SK-N-SH treated with all-trans-retinoic acid at 6 μM for 48 hours (cell line): ENCODE measurements at places on chromosomes 16 and 17.

DNA sequence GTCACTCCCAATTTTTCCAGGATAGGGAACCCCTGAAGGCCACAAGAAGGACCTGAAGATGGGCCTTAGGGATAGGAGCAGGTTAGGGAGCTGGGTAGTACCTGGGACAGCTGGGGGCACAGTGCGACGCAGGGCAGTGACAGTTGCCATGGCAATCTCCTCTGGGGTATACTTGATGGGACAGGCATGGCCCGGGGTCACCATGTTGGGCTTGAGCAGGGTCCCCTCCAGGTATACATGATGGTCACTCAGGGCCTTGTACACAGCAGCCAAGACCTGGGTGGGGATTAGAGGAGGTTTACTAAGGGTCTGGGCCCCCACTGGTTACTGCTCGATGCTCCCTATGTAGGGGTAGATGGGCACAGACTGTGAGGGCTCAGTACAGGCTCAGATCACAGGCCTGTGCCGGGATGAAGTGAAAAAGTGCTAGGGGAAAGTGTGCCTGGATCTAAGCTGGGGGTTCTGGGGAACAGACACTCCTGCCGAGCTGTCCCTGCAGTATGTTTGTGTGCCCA, 2.7 kb downstream of the ALDOC start:
- ATAC-seq, result no peak

DNA sequence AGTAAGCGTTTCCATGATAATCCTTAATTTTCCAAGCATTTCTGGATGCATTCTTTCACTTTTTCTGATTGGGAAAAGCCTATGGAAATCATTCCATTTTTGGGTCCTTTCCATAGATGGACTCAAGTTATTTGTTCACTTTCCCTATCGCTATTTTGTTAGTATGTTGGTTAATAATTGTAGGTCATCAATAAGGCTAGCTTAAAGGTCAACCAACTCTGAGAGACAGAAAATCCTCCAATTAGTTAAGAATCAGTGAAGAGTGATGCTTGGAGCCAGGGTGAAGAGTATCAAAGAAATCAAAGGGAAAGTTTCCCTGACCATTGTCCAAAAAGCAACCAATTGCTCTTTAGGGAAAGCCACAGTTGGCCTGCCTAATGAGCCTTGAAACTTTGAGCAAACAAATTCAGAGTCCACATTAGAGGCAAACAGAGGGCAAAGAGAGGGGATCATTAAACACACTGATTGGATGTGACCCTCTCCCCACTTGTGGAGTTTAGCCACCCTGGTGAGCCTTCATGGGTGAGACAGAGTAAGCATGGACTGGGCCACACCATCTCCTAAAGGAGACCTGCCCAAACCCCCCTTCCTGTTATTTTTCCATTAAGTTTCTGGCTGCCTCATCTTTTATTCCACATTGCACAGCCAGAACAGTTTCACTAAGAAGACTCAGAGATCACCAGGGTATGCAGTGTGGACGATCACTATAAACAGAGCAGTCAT, 133.4 kb upstream of the DYNLRB2 start:
- no peak for ATAC-seq

- ATAC-seq, result peak; percentile 56
These were observed 32.7 kb downstream of the CDK5RAP3 start for GRCh38 chr17:48003417-48004151.

DNA sequence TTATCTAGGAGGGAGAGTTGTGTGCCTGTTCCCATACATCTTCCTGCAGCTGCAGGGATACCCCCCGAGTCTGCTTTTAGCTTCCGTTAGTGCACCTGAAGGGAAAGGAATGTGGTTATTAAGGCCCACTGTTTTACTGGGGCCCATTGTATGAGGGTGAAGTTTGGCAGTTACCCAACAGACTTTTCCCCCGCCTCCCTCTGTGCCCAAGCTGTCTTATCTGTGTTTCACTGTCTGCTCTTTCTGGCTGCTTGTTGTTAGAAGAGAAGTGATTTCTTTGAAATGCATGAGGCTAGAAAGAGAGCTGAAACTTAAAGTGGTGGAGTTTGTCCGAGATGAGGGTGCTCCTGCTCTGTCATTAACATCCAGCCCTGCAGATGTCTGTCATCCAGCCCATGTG, 7.4 kb upstream of the OR1A2 start:
- ATAC-seq, result no peak

- ATAC-seq, result no peak
These were observed 574 bp upstream of the TMEM106A start for GRCh38 chr17:43211123-43211479.

DNA sequence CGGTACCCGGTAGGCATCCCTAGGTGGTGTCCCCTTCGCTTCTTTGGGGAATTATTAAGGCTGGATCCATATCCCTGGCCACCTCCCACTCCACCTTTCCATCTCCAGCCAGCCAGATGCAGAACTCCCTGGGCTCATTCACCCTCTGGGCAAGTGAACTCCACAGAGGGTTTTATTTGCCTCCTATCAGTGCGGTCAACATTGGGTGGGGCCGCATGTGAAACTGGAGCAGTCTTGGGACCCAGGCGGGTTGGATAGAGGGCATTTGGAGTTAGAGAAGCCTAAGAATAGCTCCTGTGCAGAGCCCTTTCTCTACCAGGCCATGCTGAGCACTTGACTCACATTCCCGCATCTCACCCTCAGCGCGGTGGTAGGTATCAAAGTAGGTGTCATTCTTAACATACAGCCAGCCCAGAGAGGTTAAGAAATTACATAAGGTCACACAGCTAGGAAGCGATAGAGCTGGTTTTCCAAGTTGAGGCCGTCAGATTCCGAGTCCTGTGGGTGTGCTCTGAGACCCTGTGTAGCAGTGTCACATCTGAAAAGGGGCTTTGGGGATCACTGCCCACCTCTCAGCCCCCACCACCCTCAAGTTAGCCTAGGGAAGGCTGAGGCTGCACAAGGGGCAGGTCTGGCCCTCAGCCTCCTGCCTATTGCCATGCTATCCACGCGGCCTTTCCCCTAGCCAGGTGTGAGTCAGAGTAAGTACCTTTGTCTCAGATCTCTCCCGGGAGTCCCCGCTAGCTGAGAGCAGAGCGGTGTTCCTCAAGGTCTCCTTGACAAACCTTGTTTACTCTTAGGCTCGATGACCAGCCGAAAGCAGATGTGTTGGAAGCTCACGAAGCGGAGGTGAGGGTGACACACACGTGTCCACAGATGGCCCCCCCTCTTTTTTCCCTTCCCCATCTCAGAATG, 26.9 kb upstream of the LGALS9 start:
- ATAC-seq, result no peak

DNA sequence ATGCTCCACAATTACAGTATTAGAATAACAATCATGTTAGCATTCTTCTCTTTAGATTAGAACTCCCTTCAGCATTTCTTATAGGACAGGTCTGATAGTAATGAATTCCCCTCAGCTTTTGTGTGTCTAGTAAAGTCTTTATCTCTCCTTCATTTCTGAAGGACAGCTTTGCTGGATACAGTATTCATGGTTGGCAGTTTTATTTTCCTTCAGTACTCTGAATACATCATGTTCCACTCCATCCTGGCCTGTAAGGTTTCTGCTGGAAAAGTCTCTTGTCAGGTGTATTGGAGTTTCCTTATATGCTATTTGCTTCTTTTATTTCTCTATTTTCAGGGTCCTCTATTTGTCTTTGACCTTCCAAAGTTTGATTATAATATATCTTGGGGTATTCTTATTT, 4.0 kb upstream of the ABCA10 start:
- ATAC-seq, result no peak

- no peak for ATAC-seq
These were observed 204.5 kb upstream of the RPL38 start for GRCh38 chr17:73998653-73999645.

GRCh38 chr16:20647736-20648135, 49.7 kb downstream of the ACSM1 start:
- no peak for ATAC-seq

- no peak for ATAC-seq
These were observed 5.0 kb downstream of the TP53I13 start for GRCh38 chr17:29573558-29573869.

GRCh38 chr16:85768199-85768598, 17.3 kb upstream of the C16orf74 start:
- ATAC-seq, result no peak

- no peak for ATAC-seq
These were observed 27.2 kb upstream of the IL17C start for GRCh38 chr16:88610909-88611812.

DNA sequence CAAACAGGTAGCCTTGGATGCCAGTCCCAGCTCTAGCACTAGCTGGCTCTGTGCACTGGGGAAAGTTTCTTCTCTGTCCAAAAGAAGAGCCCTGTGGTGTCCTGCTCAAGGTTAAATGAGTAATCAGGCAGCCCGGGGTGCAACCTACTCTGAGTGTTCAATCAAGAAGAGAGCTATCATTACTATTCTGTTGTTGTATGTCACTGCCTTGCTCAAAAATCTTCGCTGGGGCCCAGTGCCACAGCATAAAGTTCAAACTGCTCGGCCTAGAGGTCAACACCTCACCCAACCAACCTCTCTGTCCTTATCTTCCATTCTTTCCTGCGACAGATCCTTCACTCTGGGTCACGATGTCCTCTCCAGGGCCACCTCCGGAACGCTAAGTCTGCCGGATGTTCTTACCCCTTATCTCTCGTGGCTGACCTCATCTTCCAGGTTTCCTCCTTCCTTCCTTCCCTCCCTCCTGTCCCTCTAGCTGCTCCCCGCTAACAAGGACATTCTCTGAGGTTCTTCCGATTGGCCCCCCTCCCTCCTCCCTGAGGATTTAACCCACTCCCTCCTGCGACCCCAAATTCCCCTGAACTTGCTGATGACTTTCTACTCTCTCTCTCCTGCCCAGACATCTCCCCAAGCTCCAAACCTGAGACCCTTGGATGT, 4.4 kb downstream of the FDXR start:
- ATAC-seq, result no peak

- peak; percentile 24 for ATAC-seq
These were observed 344 bp downstream of the PSME3IP1 start for GRCh38 chr16:57185446-57185944.
